ENCODE measurements at places on chromosomes 5 and 9.
A peak's percentile ranks its signal among the peaks of the same experiment; 100 is the strongest.

- peak; percentile 40 for DNase-seq
Observed at GRCh38 chr5:179413086-179413690, 67.9 kb upstream of the ADAMTS2 start.

GRCh38 chr5:145245354-145245753, 589.8 kb downstream of the PRELID2 start:
- DNase-seq = no peak

- DNase-seq = no peak
Observed at GRCh38 chr5:78604689-78605285, 43.8 kb downstream of the LHFPL2 start.

GRCh38 chr9:8736805-8737204, 937.2 kb upstream of the DMAC1 start:
- no peak for DNase-seq

- no peak for DNase-seq
Observed at GRCh38 chr9:27196383-27196782, 87.4 kb downstream of the TEK start.

DNA sequence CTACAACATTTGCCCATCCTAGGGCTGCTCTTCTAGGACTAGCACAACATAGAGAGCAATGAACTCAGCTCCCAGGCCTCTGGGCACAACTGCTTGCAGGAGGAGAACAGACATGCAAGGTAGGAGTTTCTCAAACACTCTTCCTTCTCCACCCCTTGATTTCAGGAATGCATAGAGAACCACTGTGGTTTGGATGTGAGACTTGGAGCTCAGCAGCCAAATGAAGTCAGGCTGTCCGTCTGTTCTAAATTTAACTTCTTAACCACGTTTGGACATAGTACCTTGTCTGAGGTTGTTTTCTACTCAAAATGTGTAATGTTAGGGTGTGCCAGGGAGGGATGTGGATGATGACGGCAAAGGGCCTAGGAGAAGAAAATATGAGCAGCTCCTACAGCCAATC, 515.1 kb upstream of the TNC start:
- DNase-seq = no peak

DNA sequence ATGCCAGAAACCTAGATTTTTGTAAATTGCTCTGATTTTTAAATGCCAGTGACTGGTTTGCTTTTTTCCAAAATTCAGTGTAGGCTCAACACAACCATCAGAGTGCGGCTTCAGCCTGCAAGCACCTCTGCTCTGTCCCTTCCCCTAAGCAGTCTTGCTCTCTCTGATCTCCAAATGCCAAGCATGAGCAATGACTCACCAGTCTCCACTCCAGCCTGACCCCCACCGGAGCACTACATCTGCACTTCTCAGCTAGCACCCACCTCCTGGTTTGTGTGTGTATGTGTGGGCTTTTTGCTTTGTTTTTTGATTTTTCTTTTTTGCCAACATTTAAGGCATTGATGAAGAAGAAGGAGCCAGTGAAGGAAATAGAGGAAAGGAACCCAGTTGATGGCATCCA, 61.4 kb upstream of the ADRA1B start:
- no peak for DNase-seq

DNA sequence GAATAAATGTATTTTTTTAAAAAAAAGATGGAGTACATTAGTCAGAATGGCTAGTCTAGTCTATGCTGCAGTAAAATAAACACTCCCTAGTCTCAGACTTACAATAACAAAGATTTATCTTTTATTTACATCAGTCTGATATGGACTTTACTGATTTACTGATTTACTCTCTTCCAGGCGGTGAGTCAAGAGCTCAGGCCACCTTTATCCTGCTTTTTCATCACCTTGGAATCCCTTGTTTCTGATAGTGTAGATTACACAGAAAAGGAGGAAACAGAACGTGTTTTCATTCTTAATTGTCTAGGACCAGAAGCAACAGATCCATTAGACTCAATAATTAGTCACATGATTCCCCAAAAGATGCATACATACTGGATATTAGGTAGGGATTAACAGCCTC, 290.1 kb upstream of the TRPC7 start:
- DNase-seq = no peak

DNA sequence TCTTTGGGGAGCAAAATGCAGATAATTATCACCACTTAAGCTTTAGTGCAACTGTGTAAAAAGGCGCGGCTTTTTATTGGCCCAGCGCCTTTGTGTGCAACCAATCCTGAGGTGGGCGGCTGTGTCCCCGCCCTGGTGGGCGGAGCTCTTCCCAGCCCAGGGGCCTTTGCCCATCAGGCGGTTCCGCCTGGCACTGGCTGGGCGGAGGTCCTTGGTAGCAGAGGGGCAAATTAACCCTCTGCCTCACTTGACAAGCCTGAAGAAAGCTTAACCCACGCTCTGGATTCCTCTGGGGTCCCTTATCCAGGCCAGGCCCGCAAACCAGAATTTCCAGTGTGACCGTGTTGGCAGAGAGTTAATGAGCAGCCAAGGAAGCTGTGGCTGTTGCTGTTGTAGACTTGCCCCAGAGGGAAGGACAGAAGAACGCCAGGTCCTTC, 12.8 kb upstream of the NIPAL4 start:
- DNase-seq = no peak

DNA sequence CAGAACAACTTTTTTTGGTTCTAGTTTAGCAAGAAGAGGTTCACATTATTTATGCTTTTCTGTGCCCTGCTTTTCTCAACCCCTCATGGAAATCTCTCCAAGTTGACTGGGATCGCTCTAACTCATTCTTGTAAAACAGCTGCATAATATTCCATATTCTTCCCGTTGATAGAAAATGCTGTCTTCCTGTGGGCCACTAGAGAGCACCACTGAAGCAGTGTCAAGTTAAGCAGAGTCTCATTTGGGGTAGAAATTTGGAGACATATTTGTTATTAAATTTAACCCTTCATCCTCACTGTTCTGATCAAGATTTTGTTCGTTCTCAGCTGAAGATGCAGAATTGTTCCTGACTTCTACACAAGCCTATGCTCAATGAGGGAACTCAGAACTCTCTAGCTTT, 140.1 kb downstream of the CEMIP2 start:
- no peak for DNase-seq

GRCh38 chr9:93447655-93448054, 3.8 kb upstream of the FAM120A start:
- DNase-seq = no peak

GRCh38 chr5:35024911-35025510, 22.7 kb downstream of the AGXT2 start:
- no peak for DNase-seq

DNA sequence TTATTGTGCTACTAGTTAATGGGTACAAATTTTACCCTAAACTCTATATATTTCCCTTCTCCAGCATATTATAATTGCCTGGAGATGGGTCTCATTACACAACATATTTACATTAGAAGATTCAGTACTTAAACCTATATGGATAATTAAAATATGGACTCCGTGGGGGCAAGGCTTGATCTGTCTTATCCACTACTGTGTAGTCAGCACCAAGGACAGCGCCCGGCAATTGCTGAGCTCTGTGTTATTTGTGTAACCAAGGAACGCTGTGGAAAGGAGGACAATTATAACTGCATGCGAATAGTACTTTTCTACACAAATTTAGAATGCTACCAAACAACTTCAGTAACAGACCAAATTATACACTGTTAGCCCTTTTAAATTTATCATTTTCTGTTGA, 77.7 kb downstream of the DNAH5 start:
- DNase-seq = no peak

DNA sequence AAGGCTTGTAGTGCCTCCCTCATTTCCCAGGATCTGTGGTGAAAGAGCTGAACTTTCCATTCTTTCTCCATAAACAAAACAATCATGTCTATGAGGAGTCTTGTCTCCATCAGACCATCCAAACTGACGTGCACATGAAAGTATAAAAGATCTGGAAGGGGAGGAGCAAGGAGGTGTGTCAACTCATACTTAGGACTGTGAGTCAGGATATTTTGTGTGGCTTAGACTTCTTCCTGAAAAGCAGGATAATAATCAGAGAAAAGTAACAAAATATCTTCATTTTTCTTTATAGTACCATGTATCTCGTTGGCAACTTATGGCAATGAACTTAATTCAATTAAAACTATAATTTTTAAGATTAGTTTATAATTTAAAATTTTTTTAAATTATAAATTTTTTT, 96.0 kb upstream of the PRRC1 start:
- DNase-seq = no peak

DNA sequence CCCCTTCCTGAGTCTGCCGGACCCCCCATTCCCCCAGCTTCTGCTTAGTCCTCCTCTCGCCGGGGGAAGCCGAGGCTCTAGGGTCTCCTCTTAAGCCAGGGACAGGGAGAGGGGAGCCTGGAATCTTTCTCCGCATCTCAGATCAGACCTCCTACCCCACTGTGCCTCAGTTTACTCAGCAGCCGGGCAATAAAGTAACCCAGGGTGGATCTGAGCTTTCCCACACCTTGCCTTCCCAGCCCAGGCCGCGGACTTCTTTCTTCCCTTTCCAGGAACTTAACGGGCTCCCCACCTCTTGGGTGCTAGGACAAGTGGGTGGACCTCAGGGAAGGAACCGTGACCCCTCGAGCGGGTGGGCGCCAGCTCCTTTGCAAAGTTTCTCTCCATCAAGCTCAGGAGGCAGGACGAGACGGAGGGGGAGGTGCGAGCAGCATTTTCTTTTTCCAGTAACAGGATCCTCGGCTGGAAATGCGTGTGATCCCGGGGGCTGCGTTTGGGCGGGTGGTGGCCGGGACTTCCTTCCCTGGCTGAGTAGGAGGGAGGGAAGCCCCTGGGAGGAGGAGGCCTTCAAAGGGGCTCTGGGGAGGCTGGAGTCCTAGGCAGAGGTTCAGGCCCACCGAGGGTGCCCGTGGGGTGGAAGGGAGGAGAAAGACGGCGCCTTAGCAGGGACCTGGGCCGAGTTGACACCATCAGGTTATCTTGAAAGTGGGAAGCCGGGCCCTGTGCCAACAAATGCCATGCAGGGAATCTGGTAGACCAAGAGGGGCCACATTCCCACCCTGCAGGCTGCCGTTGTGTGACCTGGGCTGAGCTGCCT, 795 bp downstream of the DAB2IP start:
- no peak for DNase-seq

GRCh38 chr5:12920527-12920926, 1016.3 kb upstream of the CTNND2 start:
- DNase-seq = no peak
